ENCODE measurements at places on chromosomes 3 and 15.

DNA sequence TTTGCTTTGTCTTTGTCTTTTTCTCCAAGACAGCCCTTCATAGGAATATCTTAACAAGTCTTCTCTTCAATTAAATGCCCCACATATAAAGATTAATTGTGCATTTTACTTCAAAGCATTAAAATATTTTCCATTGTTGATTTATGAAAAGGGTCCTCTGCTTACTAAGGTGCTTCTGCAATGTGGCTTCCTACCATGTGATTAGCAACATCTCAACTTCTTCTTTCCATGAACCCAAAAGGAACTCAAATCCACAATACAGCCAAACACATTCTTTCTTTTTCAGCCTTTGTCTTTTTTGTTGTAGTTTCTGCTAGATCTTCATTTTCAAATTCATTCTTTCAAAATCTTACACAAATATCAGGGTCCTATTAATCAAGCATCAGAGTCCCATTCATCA lies 309.2 kb downstream of the NSUN3 start:
- DNase-seq = no peak

DNA sequence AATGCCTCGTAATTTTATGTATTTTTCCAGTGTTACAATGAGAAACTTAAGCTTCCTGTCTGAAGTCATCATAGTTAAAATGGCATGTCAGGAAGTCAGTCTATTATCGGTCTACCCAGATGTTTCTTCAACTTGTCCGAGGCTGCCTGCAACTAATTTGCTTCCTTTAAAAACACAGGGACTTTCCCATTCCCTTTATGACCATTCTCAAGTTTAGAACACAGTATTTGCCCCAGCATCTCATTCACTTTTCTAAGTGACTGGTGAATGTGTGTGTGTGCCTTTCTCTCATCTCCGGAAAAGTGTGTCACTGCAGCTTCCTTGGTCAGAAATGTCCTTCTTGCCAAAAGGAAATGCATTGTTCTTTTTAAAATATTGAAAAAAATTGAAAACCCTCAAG lies 466.6 kb downstream of the RAP2B start:
- DNase-seq = peak; percentile 96

- no peak for DNase-seq
Observed at GRCh38 chr3:191461113-191461595, at the start of gene PYDC2. PYDC2 (plus strand) TSS chr3:191461163; CDS start chr3:191461163, 0 bp downstream.

- no peak for DNase-seq
Observed at GRCh38 chr3:4643904-4644547, 150.9 kb downstream of the ITPR1 start.

GRCh38 chr15:51818150-51818549 lies 11.3 kb upstream of the TMOD3 start:
- no peak for DNase-seq

DNA sequence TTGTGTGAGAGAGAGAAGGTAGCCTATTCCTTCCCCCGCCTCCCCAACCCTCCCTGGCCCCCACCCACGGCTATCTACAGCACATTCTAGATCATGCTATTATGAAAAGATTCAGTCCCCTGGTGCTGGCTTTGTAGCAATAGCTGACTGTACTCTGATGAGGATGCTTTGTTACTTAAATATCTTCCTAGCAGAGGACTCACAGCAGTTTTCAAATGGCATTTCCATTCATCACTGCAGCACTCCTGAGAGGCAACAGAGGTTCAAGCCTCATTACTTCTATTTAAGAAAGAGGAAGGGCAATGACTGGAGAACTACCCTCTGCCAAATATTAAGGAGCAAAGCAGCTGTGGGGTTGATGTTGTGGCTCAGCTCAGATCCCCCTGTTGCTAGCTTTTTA lies 61.0 kb downstream of the LRRN1 start:
- DNase-seq = no peak

DNA sequence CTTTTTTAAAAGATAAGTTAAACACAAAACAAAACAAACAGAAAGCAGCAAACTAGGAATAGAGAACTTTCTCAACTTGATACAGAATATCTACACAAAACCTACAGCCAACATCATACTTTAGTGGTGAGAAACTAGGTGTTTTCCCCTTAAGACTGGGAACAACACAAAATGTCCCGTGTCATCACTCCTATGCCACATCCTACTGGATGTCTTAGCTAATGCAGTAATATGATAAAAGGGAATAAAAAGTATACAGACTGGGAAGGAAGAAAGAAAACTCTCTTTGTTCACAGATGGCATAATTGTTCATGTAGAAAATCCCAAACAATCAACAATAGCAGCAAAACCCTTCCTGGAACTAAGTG lies 45.9 kb downstream of the TMEM45A start:
- no peak for DNase-seq

DNA sequence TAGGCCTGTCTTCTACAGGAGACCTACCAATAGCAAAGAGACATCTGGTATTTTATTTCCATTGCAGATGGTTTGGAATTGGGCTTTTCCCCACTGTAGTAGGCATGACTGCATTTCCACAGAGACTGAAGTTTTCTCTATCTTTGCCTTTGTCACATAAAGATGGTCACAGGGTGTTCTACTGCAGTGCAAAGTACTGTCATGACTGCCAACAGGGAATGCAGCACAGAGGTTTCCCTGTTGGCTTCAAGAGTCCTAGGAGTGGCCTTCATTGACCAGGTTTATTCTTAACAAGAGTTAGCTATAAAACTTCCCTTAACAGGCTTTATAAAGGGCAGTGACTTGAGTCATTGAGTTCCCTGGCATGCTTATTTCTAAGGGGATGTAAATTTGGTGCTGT lies 36.8 kb upstream of the TM4SF4 start:
- DNase-seq = no peak
